Hematopoietic multipotent progenitor cell (in vitro differentiated cells): ENCODE measurements at places on chromosomes 6 and 20. TPM values are rescaled to one million over a fixed set of nuclear protein-coding genes. Genes with fewer than 3 reads are reported as not detected.

GRCh38 chr6:15484821-15485220, 178.0 kb downstream of the DTNBP1 start:
- DNase-seq = no peak

- DNase-seq = no peak
Measured at GRCh38 chr6:142846883-142847287, 98.1 kb downstream of the HIVEP2 start.

- DNase-seq = no peak
Measured at GRCh38 chr6:68740828-68741500, 105.9 kb downstream of the ADGRB3 start.

GRCh38 chr6:13810688-13811446, 3.5 kb downstream of the MCUR1 start:
- no peak for DNase-seq

DNA sequence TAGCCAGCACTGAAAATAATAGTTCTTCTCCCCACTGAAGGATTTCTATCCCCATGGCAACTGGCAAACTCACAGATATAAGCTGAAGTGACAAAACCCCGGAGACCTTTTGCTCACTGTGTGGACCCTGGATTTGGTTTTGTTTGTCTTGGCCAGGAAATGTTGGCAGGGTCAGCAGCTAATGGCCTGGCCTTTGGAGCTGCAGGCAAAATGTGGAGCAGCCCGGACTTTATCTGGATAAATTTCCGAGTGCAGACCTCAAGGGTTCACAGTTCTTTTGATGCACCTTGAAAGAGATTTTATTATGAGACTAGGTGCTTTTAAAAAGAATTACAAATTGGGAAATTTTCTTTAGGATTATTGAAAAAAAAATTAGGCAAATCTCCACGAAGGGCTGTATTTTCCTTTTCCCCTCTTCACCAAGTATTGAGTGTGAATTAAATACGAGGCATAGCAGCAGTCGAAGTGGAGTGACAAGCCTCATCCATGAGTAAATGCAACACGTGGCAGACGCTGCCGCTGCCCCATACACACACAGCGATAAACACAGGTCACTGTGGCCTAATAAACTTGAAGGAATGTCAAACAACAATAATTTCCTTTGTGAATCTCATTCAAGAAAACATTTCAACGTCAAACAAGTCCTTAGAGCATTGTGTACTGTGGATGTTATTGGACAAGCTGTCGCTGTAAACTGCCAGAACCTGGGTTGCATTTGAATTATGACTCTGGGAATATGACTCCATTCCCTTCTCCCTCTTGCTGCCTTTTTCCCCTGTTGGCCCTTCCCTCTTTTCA, 35.1 kb upstream of the CCN6 start:
- DNase-seq = no peak

DNA sequence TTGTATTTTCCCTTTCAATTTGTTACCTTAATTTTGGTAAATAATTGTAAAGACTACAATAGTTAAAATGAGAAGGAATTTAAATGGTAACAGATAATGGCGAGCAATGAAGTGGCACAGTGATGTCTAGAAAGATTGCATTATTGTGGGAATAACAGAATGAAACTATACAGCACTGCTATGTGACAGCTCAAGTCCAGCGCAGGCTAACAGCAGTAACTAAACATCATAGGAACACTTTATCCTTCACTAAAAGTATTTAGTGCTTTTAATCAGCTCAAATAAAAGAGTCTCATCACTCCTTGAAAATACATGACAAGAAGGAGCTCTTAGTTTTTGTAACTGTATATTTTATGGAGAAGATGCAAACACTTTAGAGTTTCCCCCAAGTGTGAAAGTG, 190.8 kb downstream of the TENT5A start:
- no peak for DNase-seq

GRCh38 chr6:91539456-91539855, 952.6 kb upstream of the MAP3K7 start:
- no peak for DNase-seq

GRCh38 chr6:137967689-137968454, 100.8 kb downstream of the TNFAIP3 start:
- peak; percentile 70 for DNase-seq

DNA sequence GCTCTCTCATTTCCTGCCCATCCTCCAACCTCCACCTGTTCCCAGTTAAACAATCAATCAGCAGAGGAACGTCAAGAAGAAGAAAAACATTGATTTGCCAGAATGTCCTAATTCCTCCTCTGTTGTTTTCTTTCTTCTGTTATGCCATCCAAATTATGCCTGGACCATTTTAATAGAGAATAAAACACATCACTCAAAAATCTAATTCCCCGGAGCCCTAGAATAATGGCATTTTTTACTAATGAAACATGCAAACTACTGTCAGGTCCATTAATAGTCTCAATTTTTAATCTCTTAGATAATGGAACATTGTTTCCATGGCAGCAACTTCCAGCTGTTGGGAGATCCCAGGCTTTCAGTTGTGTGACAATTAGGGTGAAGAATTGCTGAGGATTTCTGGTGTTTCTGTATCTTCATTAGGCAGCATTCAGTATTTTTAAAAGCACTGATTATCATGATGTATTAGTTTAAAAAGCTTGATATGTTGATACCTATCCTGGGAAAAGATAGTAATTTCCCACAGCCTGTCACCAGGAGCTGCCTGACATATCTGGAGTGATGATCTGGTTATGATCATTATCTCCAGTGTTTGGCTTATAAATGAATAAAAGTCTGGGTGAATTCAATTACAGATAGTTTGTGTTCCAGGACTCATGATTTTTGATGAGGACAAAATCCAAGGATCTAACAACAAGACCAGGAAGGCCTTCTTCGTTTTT, 209.8 kb downstream of the TPBG start:
- no peak for DNase-seq

- no peak for DNase-seq
Measured at GRCh38 chr20:1555952-1556351, 1.6 kb downstream of the SIRPD start.

DNA sequence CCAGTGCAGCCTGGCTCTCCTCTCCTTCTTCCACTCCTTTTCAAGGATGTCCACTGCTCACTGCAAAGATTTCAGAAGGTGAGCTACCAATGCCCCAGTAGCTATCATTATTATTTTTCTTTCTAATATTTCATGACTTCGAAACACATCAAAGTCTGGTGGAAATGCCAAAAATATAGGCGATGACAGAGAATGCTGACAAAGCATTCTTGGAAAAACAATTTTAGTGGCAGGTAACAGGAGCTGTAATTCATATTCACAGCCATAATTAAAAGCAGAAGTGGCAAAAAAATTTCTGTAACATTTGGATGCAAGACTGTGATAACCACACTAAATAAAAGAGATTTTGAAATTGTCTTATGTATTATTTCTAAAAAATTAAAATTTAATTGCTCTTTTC, 133.6 kb downstream of the RALGAPA2 start:
- DNase-seq = no peak

GRCh38 chr6:24949020-24949569, 13.3 kb upstream of the RIPOR2 start:
- DNase-seq = no peak

DNA sequence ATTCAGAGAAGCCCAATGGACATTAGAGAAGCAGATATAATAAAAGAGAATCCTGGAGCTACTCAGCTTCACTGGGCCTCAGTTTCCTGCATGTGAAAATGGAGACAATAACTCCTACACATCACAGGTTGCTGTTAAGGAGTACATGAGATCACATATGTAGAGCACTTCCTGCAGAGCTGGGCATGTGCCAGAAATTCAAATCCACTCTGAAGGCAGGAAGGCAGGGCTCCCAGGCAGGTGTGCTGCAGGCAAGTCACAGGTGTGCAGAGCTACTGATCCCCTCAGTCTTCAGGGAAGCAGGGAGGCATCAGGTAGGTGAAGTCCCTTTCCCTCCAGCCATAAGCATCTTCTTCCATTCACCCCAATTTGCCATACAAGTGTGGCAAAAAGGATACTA, 48.0 kb downstream of the DST start:
- no peak for DNase-seq

DNA sequence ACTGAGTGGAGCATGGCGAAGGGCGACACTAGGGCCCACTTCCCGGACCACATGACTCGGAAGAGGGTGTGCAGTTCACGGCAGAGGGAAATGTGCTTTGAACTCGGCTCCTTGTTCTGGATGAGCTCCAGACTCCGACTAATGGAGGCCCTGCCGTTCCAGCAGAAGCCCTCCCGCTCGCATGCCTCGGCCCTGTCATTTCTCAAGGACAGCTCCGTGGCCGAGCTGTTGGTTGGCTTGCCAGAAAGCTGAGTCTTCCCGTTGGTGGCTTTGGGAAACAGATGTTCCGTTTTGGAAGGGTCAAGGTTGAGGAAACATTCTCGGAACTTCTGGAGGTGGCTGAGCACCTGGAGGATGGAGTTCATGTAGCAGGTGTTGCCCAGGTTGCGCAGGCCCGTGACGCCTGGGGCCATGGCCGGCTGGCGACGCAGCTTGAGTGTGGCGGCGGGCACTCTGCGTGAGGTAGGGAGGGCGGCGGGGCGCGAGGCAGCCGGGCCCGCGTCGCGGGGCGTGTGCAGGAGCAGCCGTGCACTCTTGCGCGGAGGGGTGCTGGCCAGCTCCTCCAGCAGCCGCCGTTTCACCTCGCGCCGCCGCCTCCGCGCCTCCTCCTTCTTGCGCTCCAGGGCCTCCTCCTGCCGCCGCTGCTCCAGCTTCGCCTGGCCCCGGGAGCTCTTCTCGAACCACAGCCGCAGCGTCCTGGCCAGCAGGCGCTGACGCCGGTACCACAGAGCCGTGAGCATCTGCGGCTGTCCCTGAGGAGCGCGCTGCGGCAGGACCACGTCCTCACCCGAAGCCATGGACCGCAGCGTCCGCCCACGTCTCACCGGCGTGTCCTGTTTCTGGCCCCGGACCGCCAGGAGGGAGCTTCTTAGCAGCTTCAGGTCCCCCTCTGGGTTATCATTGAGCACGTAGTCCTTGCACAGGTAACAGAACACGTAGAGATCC, 18.6 kb downstream of the TOMM6 start:
- DNase-seq = no peak

DNA sequence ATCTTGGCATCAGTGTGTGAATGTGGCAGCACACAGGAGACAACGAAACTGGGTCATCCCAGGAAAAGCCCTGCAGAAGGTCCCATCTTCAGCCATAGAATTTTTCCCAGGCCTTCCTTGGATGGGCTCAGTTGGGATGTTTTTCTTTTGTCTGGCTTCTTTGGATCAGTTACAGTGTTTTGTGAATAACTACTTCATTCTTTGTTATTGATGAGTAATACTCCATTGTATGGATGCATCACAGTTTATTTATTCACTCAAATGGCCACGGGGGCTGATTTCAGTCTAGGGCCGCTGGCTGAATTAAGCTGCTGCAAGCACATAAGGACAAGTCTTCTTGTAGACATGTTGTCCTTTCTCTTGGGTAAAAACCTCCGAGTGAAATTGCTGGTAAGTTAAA, 81.3 kb upstream of the CD93 start:
- DNase-seq = no peak

- no peak for DNase-seq
Measured at GRCh38 chr6:22147921-22148776, 148.7 kb downstream of the PRL start.

DNA sequence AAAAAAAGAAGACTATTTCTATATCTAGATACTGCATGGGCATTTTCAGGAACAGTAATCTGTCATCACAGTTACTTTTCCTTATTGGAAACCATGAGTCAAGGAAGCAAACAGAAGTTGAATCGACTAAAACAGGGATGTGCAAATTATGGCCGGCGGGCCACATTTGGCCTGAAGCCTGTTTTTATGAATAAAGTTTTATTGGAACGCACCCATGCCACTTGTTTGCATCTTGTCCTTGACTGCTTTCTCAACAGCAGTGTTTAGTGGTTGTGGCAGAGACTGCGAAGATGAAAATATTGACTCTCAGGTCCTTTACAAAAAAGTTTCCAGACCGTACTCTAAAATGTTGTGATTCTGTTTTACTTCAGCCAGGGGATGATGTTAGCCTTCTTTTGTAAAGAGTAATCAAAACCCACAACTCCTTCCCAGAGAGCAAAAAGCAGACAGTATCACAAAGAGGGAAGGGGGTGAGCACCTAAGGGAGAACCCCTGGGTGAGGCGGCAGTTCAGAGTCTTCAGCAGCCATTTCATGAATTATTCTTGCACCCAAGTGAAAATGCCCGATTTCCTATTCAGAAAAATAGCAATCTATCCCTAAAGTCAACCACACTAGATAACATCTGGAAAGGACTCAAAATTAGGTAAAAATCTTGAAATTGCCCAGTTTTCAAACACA, 190.4 kb downstream of the MYLK4 start:
- no peak for DNase-seq

DNA sequence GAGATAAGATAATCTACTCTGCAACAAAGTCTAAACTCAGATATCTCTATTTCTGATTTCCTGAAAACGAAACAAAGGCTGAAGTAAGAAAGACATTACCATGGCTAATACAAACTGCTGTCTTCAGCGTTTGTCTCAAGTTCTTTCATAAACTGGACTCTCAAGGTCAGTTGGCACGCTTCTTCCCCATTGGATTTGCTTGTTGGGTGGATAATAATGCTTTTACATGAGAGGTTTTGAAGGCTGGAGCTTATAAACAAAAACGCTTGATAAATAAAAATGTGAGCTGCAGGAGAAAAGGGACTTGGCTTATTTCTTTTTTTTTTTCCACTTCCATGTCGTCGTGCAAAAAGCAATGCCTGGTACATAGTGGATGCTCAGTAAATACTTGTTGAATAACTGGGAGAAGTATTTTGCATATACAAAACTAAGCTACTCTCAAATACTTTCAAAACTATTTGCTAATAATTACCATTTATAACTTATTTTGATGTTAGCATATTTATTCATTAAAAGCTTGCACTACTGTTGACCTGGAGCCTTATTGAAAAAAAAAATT, 65.7 kb upstream of the EEF1A1 start:
- no peak for DNase-seq

- DNase-seq = no peak
Measured at GRCh38 chr6:141426400-141426980, 706.2 kb upstream of the GJE1 start.

GRCh38 chr6:100775667-100776066, 105.5 kb downstream of the ASCC3 start:
- no peak for DNase-seq

GRCh38 chr6:105402090-105402938, 568 bp downstream of the PREP start:
- peak; percentile 62 for DNase-seq

Gene FOXC1
- total RNA-seq = under 0.01 TPM

Gene NNAT
- total RNA-seq = 2.2 TPM

Gene DEK
- total RNA-seq = 32.9 TPM

Gene CRISP2
- total RNA-seq = under 0.01 TPM

Gene OPRM1
- under 0.01 TPM for total RNA-seq

Gene EFHC1
- total RNA-seq = 33.7 TPM

Gene PBOV1
- total RNA-seq = not detected

Gene PLA2G7
- total RNA-seq = not detected

Gene TFAP2B
- under 0.01 TPM for total RNA-seq

Gene MDFI
- total RNA-seq = not detected

Gene SRMS
- not detected for total RNA-seq

Gene SLC16A10
- total RNA-seq = 3.8 TPM

Gene KHDC1L
- not detected for total RNA-seq
